ENCODE measurements at places on chromosomes 12 and 14. TPM values are rescaled to one million over a fixed set of nuclear protein-coding genes. Genes with fewer than 3 reads are reported as not detected.

DNA sequence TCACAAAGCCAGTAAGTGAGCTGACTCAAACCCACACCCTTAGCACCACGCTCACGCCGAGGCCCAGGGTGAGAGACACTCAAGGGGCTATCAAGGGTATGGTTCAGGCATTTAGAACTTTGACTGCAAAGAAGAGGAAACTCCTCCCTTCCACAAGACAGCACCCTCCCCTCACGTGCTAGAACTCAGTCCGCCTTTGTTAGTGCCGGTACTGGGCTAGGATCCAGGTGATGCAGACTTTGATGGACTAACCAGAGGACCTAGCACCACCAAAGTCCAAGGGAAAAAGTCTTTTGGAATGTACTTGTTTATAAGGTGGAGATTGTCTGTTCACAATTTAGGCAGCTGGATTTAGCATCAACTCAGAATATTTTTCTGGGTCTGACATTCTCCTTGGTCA lies 33.7 kb downstream of the VWF start:
- DNase-seq: no peak

- DNase-seq: no peak
Measured at GRCh38 chr12:52651726-52652261, at the start of gene KRT2. KRT2 (minus strand) TSS chr12:52652211; CDS start chr12:52652142, 69 bp downstream.

DNA sequence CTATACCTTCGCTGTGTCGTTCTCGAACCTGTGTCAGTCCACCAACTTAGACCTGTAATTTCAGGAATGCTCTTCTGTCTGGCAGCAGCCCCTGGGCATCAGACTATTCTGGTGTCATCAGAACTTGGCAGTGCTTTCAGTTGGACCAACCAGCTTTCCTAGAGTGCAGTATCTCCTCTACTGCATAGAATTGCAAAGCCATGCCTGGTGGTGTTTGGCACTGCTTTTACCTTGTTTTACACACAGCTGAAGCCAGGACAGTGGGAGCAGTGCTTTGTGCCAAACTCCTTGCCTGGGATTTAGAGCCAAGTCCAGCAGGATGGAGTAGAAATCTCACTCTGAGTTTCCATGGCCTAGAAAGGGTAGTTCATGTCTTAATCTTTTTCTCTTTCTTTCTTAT lies 1.5 kb downstream of the FLVCR2 start:
- DNase-seq: no peak

DNA sequence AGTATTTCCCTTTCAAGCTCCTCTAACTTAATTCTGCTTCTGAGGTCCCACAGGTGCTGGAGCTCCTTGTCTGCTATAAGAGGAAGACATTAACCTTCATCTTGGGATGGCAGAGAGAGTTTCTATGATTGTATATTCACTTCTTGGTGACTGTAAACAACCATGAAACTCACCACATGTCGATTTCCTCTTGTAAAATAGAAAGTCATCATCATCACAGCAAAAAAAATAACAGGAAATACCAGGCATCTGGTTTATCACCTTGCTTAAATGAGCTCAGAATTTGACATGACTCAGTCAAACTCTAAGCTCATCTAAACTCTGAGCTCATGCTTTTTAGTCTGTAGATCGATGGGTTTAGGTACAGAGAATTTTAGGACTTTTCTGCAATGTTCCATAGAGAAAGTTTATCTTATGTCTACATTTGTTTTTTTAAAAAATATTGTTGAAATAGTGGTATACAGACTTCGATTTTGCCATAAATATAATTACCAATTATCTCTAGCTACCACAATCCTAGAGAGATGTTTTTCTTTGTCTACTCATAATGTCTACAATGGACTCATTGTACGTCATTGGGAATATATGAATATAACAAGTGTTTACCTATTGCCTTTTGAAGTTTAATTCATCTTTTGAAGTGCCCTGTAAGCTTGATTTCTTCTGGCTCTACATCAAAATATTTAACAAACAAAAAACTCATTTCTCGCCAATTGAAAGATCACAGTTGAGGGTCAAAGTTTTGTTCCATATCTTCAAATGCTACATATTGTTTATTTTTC lies 58.4 kb downstream of the IGF1 start:
- DNase-seq: no peak

DNA sequence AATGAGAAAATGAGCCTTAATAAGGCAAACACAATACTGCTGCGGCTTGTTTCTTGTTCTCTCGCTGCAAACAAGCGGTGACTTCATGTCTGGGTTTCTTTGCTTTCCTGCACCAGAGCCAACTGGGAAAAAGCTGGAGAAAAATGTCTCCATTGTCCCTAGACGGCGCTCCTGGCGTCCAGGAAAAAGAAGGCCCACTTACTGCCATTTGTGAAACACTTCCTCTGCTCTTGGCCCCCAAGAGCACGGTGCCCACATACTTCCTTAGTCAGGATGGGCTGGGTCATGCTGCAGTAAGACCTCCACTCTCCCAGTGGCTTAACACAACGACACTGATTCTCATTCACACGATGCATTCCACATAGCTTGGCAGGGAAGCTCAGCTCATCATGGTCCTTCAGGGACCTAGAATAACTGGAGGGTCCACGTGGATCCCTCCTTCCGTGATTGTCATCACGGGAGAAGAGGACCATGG lies 86.0 kb upstream of the BCL11B start:
- no peak for DNase-seq

DNA sequence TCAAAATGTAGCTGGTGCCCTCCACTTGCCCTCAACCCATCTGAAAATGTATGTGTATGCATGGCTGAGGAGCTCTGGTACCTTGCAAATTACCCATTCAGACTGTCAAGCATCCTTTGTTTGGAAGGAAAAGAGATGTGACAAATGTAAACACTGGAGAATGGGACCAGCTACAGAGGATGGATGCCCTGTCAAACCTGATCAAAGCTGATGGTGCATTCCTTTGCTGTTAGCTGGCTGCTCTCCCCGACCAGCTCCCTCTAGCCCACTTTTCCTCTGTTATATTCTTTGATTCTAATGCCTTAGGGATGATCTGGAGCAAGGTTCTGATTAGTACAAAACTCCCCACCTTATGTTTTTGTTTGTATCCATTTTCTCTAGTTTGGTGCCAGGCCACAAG lies 310.3 kb downstream of the C12orf75 start:
- DNase-seq: no peak

GRCh38 chr12:18942669-18943068 lies 186.9 kb upstream of the PLEKHA5 start:
- no peak for DNase-seq

GRCh38 chr14:36241183-36241582 lies 64.7 kb upstream of the PTCSC3 start:
- DNase-seq: no peak

GRCh38 chr12:49983892-49984291 lies 11.1 kb downstream of the AQP6 start:
- no peak for DNase-seq

DNA sequence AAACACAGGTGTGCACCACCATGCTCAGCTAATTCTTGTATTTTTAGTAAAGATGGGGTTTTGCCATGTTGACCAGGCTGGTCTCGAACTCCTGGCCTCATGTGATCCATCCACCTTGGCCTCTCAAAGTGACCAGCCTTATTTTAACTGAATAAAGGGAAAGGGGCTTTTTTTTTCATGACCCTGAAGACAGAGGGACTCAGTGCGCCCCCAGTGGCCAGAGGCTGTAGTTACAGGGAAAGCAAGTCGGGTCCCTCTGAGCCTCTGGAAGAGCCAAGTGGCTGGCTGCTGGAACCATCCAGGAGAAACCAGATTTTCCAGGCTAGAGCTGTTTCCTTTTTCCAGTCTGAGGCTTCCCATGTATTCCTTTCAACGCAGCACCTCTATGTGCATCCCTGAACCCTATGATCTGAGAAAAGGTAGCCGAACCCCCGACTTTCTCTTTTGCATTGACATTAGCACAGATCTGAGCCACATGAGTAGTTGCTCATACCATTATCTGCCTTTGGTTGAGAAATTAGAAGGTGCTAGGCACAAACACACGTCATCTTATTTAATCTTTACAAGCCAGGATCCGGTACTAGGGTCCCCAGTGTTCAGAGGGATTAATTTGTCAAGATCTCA lies 342.7 kb downstream of the CACNA1C start:
- DNase-seq: no peak

Gene ADSS1
- 10.3 TPM for total RNA-seq

Gene VEZT
- total RNA-seq: 63.3 TPM

Gene DYNC1H1
- 499 TPM for total RNA-seq

Gene CLECL1
- not detected for total RNA-seq

Gene CLEC1B
- not detected for total RNA-seq

Gene CCDC196
- total RNA-seq: not detected

Gene METTL1
- 10.8 TPM for total RNA-seq

Gene ST8SIA1
- total RNA-seq: 5.2 TPM
